ENCODE measurements at places on chromosomes 1 and 21.

DNA sequence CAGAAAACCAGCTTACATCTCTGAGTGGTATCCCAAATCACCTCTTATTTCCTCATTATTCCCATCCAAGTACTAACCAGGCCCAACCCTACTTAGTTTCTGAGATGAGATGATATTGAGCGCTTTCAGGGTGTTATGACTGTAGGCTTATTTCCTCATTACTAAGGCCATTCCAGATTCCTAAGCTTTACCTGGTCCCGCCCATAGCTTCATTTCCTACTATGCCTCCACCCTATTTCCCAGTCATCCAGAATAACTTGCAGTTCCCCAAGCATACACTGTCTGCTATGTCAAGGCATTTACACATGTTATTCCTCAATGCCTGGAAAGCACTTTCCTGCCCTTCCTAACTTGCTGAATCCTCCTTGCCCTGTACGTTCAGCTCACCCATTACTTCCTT is 79.3 kb upstream of the SPAG17 start:
- no peak for DNase-seq

DNA sequence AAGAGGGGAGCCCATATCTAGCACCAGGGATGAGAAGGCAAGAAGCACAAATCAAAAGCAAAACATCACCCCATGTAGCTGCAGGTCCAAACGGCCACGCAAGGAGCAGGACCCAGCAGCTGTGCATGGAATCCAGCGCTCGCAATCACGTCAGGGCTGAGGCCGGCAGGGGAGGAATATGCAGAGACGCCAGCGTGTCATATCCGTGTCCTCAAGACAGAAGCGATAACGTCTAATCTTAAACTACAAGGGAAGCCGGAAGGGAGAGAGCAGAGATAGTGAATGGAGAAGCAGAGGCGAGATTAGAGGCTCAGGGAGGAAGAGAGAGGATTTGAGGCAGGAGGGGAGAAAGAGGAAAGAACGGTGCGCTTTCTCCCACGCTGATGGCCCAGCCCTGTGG is 39.1 kb downstream of the FBXO2 start:
- DNase-seq, result no peak

DNA sequence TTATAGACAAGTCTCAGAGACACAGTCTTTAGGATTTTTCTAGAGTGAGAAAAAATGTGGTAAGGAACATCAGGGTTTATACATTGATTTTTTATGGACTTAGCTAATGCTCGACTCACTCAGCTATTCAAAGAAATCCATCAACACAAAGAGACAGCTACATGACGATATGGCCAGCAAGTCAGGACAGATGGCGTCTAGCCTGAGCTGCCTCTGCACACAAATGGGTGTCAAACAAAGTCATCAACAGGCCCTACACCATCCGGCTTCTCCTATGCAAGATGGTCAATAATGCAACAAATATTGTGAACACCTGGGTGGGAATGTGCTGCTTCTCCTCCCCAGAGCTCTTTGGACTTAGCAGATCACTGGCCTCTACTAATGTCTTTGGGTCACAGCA is 13.3 kb upstream of the ERICH3 start:
- no peak for DNase-seq

GRCh38 chr1:240970253-240970652 is 358.3 kb upstream of the GREM2 start:
- DNase-seq, result no peak

DNA sequence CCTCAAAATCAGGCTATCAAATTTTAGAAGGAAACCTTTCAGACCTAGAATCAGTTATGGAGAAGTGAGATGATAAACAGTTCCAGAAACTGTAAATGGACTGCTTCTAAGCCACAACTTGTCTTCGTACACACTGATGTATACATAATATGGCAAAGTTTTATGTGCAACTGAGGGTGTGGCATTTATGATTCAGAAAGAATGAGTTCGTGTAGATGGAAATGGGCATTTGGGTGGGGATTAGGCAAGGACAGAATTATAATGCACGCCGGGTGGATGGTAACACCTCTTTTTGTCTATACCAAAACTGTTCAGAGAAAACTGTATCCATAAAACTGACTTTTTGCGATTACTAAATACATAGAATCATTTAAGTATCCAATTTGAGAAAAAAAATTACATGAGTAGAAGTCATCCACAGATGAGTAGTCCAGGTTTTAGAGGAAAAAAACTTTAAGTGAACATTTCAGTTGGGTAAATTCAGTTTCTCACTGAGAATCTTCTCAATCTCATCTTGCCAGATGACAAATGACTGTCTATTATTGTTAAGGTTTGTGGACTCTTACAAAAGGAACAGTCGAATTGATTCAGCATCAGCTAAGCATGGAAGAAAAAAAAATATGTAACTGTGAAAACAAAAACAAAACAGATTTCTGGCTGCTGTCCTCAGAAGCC is 22.5 kb downstream of the ERRFI1 start:
- no peak for DNase-seq
